ENCODE measurements at places on chromosomes 12 and 14. TPM values are rescaled to one million over a fixed set of nuclear protein-coding genes. Genes with fewer than 3 reads are reported as not detected.

DNA sequence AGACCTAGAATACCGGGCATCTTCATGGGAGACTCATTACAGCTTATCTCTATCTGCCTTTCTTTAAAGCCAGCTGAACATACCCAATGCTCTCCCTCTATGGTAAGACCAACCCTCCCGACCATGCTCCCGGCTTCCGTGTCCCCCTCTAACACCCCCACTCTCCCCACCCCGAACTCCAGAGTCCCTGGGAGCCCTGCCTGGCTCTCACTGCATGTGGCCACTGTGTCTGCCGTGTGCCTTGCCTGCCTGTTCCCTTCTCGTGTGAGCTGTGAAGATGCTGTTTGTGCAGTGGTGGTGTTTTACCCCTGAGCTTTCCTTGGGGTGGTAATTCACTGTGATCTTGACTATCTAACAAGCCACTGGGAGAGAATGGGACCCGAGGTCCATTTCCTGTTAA, 146.4 kb upstream of the FKBP4 start:
- no peak for DNase-seq

The NGB gene
- total RNA-seq: 4.6 TPM

- peak; percentile 94 for DNase-seq
Measured at GRCh38 chr12:104215638-104216297, at the start of gene TXNRD1. Gene TXNRD1, plus strand, starts transcription at chr12:104215779. Its CDS starts 24 bp downstream, at chr12:104215803.

- no peak for DNase-seq
Measured at GRCh38 chr12:131908092-131909080, 14.0 kb downstream of the ULK1 start.

DNA sequence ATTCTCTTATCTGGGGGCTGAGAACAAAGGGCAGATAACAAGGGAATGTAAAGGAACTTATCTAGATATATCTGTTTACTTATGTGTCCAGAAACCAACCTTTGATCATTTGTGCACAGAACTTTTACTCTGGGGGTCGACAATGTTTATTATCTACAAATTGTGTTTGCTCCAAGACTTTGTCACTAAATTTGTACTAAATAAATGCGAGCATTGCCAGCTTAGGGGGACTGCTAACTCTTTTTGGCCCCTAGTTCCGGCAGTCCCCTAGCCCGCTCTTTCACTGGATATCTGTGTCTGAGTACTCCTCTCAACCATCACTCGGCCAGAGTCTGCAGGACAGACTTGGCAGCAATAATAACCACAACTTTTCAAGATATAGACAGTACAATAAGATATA, 88.2 kb downstream of the FSCB start:
- no peak for DNase-seq

- no peak for DNase-seq
Measured at GRCh38 chr14:77177702-77178101, 3.9 kb upstream of the TMEM63C start.

The HVCN1 gene
- total RNA-seq: 8.0 TPM

- DNase-seq: no peak
Measured at GRCh38 chr14:65198346-65198745, 96.0 kb upstream of the MAX start.

The RNASE1 gene
- 270 TPM for total RNA-seq

- no peak for DNase-seq
Measured at GRCh38 chr12:59828521-59828920, 232.7 kb downstream of the SLC16A7 start.

The CLSTN3 gene
- 25.6 TPM for total RNA-seq

The PRB3 gene
- not detected for total RNA-seq

The CEBPE gene
- total RNA-seq: not detected

The IKZF4 gene
- 10.2 TPM for total RNA-seq

The OVCH1 gene
- 0.78 TPM for total RNA-seq

- no peak for DNase-seq
Measured at GRCh38 chr14:104680806-104681688, 8.4 kb upstream of the INF2 start.

DNA sequence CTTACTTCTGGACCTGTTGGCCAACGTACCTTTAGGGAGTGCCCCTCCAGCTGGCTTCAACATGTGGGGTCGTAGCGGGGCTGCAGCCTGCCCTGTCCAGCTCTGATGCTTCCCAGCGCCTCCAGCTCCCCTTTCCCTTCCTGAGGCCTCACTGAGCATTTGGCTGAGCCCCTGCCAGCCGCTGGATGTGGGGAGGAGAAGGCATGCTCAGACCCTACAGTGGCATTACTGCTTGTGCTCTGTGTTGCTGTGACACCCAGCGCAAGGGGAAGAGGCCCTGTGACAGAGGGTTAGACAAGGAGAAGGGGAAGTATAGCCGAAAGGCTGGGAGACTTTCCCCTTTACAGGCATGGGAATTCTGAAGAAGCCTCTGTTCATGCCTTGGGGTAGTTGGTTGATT, 145.9 kb downstream of the PRKCH start:
- DNase-seq: peak; percentile 60

DNA sequence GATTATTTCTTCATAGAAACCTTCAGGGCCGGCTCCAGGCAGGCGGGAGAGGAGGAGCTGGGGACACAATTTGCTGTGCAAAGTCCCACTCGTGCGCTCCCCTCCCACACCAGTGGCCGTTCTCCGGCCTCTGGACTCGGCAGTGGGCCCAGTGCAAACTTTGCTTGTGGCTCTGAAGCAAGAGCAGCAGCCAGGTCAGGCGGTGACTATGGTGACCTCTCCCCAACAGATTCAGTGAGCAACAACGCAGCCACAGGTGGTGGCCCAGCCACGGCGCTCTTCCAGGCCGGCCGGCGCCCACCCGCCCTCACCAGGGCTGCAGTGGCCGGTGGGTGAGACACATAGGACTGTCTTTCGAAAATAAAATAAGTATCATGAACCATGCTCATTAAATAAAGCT, 29.5 kb downstream of the VPS37B start:
- DNase-seq: no peak

- DNase-seq: no peak
Measured at GRCh38 chr14:67187826-67188225, 1.4 kb upstream of the GARIN2 start.

The ADAM20 gene
- 0.63 TPM for total RNA-seq

The DTX1 gene
- 6.1 TPM for total RNA-seq

The NCAPD2 gene
- 25.8 TPM for total RNA-seq

- DNase-seq: no peak
Measured at GRCh38 chr12:59191372-59191771, 271.1 kb upstream of the LRIG3 start.

DNA sequence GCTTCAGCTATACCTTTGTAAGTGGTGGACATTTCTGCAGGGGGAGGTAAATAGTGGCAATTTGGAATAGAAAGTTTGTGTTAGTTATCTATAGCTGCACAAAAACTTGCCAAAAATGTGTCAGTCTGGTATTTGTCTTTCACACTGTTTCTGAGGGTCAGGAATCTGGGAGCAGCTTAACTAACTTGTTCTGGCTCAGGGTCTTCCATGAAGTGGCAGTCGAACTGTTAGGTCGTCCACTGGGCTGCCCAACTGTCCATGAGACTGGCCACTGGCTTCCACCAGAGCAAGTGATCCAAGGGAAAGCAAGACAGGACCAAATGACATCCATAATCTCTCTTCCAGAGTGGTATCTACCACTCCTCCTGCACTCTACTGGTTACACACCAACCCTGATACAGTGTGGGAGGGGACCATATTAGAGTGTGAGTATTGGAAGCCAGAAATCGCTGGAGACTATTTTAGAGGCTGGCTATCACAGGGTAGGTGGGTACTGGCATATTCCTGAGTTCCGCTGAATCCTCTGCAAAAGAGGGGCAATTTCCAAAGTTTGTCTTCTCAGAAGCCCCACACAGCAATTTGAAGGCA, 60.9 kb downstream of the DYRK2 start:
- no peak for DNase-seq

The ZFHX2 gene
- 1.2 TPM for total RNA-seq

DNA sequence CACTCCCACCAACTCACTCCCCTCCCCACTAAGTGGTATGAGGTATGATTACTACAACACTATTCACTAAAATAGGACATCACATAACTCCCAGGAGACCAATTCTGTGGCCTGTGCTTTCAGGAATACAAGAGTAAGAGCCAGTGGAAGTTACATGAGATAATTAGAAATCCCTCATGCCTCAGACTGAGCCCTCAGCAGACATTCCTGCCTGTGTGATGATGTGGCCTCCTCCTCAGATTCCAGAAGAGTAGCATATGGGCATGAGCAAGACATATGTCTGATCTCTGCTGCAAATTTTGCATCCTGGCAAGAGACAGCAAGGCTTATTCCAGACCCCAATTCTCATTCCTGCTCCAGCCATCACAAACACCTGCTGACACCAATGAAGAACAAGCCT, 46.0 kb upstream of the BMP4 start:
- DNase-seq: no peak

The LPAR5 gene
- total RNA-seq: 1.9 TPM

The TBX5 gene
- 21.7 TPM for total RNA-seq

GRCh38 chr12:57103856-57104255, 7.3 kb downstream of the STAT6 start:
- no peak for DNase-seq

GRCh38 chr14:100784523-100785337, 41.2 kb upstream of the MEG3 start:
- DNase-seq: no peak

The TMTC2 gene
- total RNA-seq: 4.7 TPM

GRCh38 chr12:58648176-58648575, 272.1 kb downstream of the LRIG3 start:
- DNase-seq: no peak

GRCh38 chr12:16611146-16611545, 5.2 kb upstream of the LMO3 start:
- DNase-seq: no peak

DNA sequence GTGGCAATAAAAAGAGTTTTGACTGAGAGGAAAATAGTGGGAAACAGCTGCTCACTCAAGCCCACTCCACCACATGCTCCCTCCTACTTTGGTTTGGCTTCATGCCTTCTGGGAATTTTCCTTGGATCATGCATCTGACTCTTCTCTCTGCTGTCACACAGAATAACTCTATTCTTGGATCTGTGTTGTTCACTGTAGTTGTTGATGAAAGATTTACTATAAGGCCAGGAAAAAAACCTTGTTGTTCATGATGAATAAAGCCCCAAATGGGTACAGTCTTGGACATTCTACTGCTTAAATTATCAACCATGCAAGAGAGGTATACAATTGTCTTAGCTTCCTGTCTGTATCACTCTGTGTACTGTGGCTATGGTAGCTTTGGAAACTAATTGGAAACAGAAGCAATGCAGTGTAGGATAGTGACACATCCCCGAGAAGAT, 70.5 kb downstream of the TMX1 start:
- DNase-seq: peak; percentile 82

The GPX2 gene
- total RNA-seq: not detected

DNA sequence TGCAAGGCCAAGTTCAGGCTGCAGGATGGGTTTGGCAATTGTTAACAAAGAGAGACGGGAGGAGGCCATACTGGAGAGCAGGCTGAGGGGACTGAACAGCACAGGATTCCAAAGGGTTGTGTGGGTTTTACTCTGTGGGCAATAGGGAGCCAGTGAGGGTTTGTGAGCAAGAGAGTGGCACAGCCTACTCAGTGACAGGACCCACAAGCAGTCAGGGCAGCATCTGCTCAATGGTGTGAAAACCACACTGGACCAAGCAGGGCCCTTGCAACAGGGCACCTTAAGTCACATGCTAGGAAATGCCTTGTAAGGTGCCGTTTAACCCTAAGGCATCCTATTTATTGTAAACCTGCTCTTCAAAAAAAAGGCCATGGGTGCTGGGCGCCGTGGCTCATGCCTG, 22.0 kb downstream of the SYNE3 start:
- no peak for DNase-seq

DNA sequence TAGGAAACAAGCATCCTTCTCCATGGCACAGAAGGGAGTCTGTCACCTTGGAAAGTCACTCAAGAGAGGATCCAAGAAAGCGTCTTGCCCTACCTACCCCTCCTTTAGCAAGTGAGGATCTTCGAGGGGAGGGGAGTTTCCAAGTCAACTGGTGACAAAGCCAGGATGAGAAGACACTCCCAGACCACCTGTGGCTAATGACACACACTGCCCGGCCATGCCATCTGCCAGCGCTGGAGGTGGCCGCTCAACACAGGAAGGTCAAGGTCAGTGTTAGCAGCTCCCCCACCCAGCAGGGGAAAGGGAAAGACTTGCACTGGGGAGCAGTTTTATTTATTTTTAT, 41.3 kb downstream of the ELK3 start:
- DNase-seq: no peak

DNA sequence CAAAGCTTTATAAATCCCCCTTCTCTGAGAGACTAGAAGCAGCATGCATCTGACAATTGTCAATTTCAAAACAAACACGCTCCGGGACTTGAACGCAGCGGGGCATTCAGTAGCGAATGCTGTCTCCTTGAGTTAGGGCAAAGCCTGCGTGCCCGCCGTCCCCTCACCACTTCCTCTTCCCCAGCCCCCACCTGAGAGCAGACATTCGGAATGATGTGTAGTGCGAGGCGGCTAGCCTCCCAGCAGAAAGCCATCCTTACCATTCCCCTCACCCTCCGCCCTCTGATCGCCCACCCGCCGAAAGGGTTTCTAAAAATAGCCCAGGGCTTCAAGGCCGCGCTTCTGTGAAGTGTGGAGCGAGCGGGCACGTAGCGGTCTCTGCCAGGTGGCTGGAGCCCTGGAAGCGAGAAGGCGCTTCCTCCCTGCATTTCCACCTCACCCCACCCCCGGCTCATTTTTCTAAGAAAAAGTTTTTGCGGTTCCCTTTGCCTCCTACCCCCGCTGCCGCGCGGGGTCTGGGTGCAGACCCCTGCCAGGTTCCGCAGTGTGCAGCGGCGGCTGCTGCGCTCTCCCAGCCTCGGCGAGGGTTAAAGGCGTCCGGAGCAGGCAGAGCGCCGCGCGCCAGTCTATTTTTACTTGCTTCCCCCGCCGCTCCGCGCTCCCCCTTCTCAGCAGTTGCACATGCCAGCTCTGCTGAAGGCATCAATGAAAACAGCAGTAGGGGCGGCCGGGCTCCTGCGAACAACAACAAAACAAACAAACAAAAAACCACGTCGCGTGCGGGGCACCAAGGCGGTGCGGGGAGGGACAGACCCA, 2.2 kb downstream of the PRMT8 start:
- no peak for DNase-seq

DNA sequence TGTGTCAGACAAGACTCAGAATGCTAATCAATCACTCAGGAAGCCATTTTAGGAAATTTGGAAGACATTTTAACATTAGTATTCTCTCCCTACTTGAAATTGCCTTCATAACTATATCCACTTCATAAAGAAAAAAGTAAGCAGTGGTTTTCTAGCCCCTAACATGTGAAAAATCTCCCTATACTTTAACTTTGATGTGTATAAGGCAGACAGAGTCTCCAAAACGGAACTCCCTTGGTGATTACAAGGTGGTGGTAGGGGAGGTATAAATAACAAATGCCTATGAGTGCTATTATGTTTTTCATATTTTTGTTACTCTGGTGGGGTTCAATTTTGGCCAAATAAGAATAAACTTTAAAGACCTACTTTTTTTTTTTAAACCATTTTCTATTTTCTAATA, 300.3 kb downstream of the BTG1 start:
- no peak for DNase-seq

DNA sequence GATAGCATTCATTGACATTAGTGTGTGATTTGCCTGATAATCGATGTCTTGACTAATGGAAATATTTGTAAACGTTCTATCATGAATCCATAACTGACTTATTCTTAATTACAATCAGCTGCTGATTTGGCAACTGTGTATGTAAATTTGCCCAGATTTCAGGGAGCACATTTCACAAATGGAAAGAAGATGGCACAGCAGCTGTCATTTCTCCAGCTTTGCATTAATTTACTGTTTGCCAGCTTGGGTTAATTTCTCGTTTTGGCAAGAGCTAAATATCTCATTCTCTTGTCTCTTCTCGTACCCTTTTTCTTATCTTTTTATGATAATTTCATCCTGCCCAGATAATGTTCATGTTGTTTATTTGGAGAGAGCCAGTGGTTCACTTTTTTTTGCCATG, 22.9 kb downstream of the TDP1 start:
- no peak for DNase-seq

The LAG3 gene
- total RNA-seq: 2.9 TPM
